ENCODE measurements at places on chromosomes 16 and 17.
A peak's percentile ranks its signal among the peaks of the same experiment; 100 is the strongest.

DNA sequence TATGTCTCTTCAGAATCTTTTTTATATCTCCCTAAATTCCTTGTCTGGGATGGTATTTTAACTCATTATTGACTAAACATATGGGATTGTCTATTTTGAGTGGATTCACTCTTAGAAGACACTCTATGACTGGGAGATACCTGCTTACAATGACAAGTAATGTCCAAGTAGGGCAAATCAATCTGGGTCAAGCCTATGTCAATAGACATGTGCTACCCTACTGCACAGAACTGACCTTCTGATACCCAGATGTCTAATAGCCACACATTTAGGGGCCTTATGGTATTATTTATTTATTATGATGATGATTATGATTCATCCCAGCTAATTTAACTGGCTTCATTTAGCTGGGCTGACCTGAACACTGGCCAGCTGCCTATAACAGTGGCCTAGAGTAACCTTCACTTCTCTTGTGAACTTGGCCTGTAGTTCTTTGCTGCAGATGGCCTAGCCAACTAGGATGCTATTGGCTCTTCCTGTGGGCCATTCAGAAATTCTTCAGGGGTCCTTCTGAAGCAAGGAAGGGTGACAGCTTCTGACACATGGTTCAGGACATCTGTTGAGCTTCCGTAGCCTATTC, 138.0 kb downstream of the ANKFN1 start:
- ATAC-seq: no peak

- peak; percentile 35 for ATAC-seq
Measured at GRCh38 chr17:337453-337852, 15.2 kb downstream of the RPH3AL start.

DNA sequence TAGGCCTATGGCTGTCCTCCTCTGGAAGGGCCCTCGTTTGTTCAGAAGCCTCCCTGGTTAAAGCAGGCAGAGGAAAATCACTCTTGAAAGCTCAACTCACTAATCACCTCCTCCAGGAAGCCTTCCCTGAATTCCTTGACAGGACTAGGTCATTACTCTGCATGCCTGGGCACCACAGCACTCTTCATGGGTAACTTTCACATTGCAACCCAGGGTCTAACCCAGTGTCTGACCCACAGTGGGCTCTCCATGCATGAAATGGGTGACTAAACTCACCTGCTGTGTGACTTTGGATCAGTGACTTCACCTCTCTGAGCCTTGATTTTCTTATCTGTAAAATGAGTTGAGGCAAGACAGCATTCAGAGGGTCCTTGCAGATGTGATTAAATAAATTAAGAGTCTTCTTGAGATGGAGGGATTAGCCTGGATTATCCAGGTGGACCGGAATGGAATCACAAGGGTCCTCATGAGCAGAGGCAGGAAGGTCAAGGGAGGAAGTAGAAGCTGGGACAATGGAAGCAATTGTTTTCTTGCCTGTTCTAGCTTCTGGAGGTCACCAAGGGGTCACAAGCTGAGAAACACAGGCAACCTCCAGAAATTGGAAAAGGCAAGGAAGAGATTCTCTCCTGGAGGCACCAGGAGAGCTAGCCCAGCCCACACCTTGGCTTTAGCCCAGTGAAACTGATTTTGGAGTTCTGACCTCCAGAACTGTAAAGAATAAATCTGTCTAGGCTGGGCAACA, 3.8 kb upstream of the RAI1 start:
- ATAC-seq: no peak

GRCh38 chr17:39738568-39738901, 797 bp downstream of the GRB7 start:
- peak; percentile 93 for ATAC-seq

DNA sequence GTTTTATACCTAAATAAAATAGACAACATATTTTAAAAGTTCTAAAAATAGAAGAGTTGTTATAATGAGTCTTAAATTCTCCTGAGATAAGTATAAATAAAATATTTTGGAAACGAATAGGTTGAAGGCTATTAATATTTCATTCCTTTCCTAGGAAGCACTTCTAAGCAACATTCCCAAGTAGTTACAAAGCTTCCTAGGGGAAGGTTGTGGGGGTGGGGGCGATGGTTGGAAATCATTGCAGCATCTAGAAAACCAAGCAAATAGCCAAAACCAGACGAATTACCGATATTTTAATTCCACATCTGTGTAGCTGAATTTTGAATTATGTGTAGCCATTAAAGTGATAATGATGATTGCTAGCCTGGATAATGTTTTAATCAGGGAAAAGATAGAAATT, 26.9 kb downstream of the PTRH2 start:
- ATAC-seq: no peak

DNA sequence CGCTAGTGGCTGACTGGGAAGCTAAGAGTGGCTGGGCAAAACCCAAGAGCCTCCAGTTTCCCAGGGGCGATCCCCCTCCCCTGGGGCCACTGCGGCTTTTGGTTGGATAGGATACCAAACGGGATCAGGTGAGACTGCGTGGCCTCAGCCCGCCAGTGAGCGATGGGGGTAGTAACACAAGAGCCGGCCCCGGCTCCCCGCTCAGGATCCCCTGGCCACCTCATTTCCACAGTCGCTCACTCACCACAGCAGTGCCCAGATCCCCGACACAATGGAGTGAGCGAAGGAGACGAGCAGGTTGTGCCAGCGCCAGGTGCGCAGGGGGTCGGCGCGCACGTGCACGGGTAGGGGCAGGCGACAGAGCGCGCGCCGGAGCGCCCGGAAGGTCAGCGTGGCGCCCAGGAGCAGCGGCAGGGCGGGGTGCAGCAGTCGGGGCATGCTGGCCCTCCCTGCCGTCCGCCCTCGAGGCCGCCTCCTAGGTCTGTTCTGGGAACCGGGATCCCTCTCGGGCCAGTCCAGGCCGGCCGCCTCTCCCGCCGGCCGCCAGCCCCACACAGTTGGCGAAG, 290 bp downstream of the TLCD1 start:
- no peak for ATAC-seq

DNA sequence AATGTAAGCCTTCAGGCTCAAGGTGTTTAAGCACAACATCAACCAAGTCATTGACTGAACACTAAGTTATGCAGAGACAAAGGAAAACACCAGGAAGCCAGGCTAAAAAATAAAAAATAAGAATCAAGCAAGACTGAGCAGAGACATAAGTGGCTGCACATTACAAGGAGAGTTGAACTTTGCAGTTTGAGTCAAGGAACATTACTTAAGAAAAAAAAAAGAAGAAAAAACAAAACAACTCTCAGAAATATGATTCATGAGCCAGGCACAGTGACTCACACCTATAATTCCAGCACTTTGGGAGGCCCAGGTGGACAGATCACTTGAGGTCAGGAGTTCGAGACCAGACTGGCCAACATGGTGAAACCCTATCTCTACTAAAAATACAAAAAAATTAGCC, 168.1 kb downstream of the C16orf95 start:
- ATAC-seq: no peak

DNA sequence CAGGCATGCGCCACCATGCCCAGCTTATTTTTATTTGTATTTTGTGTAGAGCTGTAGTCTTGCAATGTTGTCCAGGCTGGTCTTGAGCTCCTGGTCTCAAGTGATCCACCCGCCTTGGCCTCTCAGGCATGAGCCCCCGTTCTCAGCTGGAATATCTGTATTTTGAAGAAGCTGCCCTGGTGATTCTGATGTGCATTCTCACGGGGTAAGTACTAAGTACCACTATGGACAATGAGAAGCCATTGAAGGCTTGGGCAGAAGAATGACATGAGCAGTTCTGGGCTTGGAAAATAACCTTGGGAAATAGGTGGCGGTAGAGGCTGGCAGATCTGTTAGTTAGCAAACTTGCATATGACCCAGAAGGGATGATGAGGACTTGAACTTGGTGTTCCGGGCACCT, 15.6 kb upstream of the NKD1 start:
- no peak for ATAC-seq

GRCh38 chr16:57305159-57305811, 20.8 kb upstream of the PLLP start:
- no peak for ATAC-seq

DNA sequence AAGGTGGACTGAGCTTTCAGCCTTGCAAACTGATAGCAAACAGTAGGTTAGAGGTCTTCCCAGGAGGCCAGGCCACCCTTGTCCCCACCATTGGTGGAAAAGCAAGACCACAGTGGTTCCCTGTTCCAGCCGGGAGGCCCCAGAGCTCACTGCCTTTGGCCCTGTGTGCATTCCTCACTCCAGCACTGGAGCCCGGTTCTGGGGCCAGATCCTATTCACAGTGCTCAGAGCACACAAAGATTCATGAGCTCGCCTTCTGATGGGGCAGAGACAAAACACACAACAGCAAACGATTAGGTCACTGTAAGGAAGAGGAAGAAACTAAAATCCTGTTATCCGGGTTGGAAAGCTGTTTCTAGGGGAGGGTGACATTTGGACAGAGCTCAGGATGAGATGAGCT, 5.6 kb upstream of the PGS1 start:
- ATAC-seq: no peak

DNA sequence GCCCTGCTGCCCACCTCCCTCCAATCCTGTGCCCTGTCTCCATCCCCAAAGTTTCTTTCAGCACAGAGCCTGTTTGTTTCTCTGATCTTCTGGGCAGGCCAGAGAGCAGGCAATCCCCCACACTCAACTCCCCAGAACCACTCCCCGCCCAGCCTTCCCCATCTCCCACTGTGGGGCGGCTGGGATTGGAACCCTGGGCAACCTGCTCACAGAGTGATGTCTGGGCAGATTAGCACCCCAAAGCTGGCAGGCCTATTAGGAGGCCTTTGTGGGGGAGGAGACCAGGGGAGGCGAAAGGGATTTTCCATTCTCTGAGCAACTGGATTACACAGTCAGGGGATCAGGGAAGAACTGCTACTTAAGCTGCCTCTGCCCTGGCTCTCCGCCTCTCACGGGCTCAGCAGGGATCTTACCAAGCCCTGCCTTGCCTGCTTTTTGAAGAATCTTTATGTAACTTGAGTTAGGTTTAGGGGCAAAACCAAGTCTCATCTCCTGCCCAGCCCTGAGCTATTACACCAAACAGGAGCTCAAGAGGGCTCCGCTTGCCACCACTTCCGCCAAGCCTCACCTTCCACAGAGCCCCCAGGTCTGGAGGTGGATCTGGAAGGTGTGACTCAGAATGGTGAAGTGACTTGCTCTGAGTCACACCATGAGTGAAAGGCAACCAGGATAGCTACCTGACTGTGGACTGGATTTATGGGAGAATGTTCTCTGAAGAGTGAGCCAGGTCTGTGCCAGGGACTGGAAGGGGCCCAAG, 16.0 kb upstream of the LHX1 start:
- peak; percentile 96 for ATAC-seq

- no peak for ATAC-seq
Measured at GRCh38 chr17:28173031-28173561, 130.6 kb downstream of the NLK start.

- no peak for ATAC-seq
Measured at GRCh38 chr17:76688165-76688622, 22.6 kb downstream of the MXRA7 start.

DNA sequence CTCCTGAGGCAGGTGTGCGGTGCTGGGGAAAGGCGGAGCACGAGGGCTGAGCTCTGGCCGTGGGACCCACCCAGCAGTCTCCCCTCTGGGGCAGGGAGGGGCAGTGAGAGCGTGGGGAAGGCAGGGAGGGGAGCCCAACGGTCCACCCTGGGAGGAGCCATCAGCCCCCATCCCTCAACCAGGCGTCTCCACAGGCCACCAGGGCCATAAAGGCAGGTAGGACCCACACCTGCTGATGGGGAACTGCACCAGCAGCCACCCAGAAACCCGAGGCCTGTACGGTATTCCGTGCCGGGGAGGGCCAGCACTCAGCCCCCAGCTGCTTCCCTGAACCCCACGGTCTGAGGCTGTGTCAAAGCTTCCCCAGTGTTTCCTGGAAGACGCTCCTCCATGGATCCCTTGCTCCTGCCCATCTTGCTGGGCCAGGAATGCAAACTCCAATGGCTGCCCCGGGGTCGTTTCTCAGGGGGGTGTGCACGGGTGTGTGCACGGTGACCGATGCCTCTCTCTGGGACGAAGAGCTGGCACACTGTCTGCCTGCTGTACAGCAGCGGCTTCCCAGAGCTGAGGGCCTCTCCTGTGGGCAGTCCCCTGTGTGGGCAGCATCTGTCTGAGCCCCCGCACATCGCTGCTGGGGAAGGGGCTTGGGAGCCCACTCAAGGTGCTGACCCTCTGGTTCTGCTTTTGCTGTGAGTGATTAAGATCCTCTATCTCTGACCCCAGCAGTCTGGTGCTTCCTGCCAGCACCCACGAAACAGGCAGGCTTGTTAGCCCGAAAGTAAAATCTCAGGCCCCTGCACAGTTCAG, 17.2 kb upstream of the METRNL start:
- ATAC-seq: no peak

DNA sequence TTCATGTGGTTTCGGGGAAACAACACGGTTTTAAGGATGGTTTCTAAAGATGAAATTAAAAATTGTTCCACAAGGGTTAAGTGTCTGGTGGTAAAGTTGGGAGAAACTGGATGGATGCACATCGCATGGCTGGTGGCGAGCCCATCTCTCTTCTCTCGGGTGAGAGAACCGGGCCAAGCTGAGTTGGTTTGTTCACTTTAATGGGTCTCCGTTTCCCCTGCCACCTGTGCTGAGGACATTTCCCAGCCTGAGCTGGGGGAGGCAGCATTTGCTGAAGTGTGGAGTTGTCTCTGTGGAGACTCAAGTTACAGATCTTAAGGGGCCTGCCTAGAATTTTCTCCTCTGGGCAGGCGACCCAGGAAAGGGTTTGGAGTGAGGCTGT, 7.9 kb downstream of the FUS start:
- no peak for ATAC-seq

DNA sequence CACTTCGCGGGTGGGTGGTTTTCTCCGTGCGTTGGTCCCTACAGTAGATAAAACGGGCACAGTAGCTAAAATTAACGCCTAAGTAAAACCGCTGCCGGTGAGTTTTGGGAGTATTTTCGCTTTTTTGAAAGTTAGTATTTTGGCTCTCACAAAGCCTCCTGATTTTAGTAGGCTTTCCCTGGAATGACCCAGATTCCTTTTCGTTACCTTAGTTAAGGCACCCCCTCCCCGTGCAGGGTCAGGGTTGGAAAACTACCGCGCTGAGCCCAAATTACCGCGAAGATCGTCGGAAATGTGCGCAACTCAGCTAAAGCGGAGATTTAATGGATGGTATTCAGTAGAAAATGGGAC, 28.3 kb upstream of the ST6GALNAC1 start:
- no peak for ATAC-seq

DNA sequence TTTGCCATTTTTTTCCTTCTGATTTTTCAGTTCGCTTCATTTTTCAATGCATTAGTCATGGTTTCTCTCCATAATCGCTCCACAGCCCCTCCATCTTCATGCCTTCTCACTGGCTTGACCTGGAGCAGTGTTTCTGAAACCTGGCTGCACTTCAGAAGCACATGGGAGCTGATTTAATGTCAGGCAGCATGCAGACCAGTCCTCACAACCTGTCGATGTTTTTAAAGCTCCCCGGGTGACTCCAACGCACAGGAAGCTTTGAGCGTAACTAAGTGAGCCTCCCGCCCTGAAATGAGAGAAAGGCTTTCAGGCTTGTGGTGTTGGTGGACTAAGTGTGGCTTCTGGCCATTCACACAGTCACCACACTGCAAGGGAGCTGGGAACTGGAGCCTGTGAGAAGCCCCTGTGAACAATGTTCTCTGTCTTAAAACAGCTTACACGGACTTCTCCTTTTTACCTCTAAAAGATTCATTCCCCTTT, 16.8 kb upstream of the DRG2 start:
- ATAC-seq: peak; percentile 21

All from activated T-helper 17 cell treated with anti-CD3 and anti-CD28 coated beads, Interleukin-2, amount 50 U/mL, for 72 hours (primary cell).